Cerebellar cortex (tissue), 1 donor: ENCODE measurements at places on chromosomes 6 and 20.

- no peak for DNase-seq
Measured at GRCh38 chr6:111585241-111585973, 20.3 kb downstream of the TRAF3IP2 start.

DNA sequence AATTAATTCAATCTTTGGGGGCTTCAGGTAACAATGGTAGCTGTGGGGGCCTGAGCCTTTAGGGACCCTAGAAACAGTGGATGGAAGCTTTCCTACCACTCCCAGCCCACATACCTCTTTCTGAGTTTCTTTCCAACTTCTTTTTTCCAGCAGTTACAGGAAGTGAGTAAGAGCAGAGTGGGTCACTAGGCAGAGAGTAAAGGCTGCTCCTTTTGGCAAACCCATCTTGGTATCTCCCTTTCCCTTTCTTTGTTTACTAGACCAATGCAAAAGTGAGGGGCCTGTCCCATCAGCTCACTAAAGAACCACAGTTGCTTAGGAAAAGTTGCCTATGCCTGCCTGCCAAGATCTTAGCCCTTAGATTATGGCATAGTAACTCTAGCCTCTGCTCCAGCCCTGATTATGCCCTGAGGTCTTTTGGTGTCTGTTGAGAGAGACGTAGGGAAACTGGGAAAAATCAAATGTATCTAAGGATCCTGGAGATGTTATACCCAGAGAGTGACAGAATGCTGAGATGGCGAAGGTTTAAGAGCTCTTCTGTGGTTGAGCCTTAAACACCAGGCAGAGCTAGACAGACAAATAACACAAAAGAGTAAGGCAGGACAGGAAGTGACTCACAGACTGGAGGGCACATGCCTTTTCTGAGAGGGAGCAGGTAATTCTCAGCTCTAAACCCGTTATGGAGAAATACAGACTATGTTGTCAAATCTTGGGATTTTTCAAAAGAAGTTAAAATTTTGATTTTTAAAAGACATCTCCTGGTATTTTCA lies 31.3 kb downstream of the TRMT6 start:
- DNase-seq = no peak

GRCh38 chr6:159831373-159831679 lies 31.2 kb downstream of the PNLDC1 start:
- no peak for DNase-seq

DNA sequence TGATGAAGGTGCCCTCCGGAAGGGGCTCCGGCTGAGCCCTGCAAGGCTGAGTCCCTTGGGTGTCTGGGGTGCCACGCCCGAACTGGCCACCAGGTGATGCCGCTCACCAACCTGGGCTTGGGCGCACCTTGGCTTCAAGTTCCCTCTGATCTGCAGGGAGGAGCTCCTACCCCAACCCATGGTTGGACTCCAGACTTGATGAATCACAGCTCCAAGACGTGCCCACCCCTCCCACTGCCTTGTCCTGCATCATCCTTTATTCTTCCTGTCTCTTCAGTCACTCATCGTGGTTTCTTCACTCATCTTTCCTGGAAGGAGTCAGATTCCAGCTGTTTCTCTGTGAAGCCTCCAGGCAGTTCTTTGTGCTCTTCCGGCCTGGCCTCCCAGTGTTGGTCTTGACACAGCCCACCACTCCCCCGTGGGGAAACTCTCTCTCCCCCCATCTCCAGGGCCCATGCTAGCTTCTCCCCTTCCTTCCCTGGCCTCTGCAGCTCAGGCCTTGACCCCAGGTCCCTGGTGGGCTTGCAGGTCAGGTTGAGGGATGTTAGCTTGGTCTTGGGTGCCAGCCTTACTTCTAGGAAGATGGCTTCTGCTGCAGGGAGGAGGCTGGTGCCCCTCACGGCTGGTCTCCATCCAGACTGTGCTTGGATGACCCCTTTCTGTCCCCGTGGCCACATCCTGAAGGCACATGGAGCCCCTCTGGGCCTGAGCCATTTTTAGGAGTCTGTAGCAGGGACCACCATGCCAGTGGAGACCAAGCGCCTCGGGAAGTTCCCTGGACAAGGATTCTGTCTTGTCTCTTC lies 2.6 kb upstream of the ZBP1 start:
- DNase-seq = peak; percentile 15
